ENCODE measurements at places on chromosomes 2 and 18. TPM values are rescaled to one million over a fixed set of nuclear protein-coding genes. Genes with fewer than 3 reads are reported as not detected.

Gene CASP8
- total RNA-seq: 15.8 TPM

Gene ATOH8
- total RNA-seq: 0.39 TPM

Gene PLA2R1
- 2.7 TPM for total RNA-seq

Gene SPC25
- total RNA-seq: 3.0 TPM

Gene INPP5D
- 10.2 TPM for total RNA-seq

Gene CDH2
- 10.3 TPM for total RNA-seq

Gene RAD51AP2
- total RNA-seq: not detected
